ENCODE measurements at places on chromosomes 1 and 21.

GRCh38 chr1:3349161-3349967 is 105.1 kb upstream of the ARHGEF16 start:
- no peak for DNase-seq

- DNase-seq = no peak
Observed at GRCh38 chr1:42936309-42937078, 22.2 kb downstream of the SLC2A1 start.

DNA sequence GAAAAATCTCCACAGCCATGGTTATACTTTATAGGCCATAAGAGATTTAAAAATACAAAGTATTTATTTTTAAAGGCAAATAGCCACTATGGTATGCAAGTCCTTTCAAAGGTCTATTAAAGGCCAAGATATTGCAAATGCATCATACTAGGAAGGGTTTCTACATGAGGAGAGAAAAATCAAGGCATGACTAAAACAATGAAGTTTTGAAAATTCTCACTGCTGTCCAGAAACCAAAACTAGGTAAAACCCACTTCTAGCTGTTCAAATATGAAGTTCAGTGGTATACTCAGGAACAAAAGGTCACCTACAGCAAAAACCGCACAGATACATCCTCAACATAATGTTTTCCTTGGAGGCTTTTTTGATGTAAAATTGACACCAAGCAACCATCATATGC is 75.0 kb downstream of the EPS15 start:
- no peak for DNase-seq

GRCh38 chr1:210239349-210240111 is 6.9 kb downstream of the SERTAD4 start:
- no peak for DNase-seq

- no peak for DNase-seq
Observed at GRCh38 chr1:7667159-7667558, 103.9 kb upstream of the VAMP3 start.

DNA sequence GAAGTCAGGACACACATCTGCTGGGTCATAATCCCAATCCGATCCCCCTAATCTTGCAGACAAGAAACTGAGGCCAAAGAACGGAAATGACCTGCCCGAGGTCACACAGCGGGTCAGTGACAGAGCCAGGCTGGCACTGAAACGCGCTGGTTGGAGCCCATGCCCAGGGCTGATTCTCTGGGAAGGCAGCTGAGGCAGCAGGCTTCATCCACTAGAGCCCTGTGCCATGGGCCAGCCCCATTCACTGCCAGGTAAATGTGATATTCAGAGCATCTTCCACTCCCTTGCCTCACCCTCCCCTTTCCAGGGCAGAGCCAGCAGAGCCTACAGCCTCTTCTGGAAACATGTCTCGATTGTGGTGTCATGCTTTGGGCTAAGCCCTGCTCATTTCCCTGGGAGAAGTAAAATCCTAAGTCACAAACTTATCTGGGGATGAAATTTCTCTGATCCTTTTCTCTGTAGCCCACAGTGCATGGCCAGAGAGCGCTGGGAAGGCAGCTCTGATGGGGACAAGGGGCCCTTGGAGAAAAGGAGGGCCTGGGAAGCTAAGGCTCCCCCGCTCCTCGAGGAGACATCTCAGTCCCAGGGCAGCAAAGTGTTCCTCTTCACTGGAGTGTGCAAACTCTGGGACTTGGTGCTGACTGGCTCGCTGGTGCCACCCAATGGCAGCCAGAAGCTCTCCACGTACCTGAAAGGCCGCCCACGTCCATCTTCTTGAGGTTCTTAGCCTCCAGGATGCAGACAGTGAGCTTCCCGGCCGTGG is 110.4 kb downstream of the SYT2 start:
- no peak for DNase-seq

- DNase-seq = no peak
Observed at GRCh38 chr1:43366601-43367025, 1.2 kb downstream of the ELOVL1 start.

DNA sequence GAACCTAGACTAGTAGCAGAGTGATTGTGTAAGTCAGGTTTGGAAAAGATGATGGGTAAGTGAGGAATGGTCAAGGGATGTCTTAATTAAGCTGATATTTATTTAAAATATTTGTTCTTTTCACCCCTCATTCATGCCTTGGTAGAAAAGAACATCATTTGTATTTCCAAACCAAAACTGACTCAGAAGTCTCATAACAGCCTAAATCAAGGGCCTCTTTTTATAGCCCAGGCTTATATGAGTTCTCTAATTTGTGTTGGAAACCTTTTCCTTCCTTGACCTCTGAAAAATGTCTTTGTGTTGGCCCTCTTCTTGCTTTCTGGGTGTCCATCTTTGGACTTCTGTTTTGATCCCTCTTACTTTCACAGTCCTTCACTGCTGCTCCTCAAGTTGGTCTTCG is 1428.2 kb downstream of the MRPL39 start:
- DNase-seq = no peak

GRCh38 chr1:16421201-16421600 is 16.0 kb downstream of the SPATA21 start:
- DNase-seq = no peak

DNA sequence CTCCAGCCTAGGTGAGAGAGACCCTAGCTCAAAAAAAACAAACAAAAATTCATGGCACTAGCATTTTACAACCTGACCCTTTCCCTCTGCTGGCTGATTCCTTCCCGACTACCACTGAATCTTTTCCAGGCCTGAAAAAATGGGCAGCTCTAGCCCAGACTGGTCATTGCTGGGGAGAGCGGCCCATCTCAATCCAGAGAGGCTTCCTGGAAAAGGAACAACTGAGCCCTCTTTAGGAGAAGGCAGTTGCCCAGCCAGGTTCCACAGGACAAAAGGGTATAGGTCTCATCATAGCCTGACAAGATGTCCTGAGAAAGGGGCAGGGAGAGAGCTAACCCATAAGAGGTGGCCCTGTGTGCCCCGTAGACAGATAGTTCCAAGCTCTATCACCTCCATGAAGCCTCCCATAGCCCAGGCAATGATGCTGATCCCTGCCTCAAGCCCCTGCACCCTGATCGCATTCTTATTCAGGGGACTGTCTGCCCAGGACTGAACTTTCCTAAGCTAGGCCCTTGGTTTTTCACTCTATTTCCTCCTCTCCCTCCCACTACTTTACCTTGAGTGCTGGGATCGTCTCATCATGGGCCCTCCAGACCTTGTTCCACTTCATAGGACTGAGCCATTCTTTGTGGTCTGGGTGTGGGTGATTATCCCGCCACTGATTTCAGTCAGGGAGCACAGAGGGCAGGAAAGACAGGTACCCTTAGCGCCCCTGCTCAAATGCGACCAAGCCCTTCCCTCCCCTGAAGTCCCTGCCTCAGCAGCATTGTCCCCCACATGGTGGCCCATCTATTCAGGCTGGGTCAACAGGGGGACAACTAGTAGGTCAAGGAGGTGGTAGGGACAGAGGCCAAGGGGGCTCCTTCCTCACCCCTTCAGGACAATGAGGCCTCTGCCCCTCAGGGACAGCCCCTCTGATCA is 18.2 kb downstream of the RHBG start:
- DNase-seq = no peak

GRCh38 chr1:17309426-17310067 is 1.6 kb downstream of the PADI4 start:
- DNase-seq = no peak

- no peak for DNase-seq
Observed at GRCh38 chr1:55898181-55898580, 681.2 kb downstream of the PLPP3 start.

DNA sequence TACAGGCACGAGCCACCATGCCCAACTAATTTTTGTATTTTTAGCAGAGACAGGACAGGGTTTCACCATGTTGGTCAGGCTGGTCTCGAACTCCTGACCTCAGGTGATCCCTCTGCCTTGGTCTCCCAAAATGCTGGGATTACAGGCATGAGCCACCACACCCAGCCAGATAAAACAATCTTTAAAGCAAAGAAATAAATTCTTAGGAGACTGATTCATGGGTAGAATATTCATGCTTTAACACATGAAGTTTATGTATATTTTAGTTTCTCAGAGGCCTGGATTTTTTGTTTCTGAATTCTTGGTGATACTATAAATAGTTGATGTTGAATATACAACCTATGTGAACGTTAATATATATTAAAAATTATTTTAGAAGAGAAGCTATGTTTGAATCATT is 127.4 kb upstream of the KIAA1614 start:
- no peak for DNase-seq

- DNase-seq = no peak
Observed at GRCh38 chr21:33552999-33553598, 10.3 kb downstream of the SON start.

DNA sequence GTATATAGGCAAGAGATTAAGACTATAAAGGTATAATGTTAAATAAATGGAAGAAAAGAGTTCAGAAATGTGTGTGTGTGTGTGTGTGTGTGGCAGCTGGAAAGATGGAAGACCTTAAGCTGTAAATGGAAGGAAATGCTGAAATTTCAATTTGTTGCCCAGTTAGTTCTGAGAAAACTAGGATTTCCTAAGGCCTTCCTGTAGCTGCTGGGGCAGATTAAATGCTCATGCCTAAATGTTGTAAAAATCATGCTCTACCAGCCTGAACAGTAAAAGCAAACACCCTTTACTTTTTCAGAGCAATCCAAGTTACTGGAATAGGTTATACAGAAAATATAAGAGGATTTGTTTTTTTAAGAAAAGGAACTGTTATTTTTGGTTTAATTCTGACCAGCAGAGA is 8.3 kb downstream of the ADCY10 start:
- no peak for DNase-seq

GRCh38 chr1:36494971-36495370 is 12.3 kb upstream of the CSF3R start:
- DNase-seq = no peak

GRCh38 chr1:186183219-186183618 is 191.8 kb downstream of the TPR start:
- DNase-seq = no peak

DNA sequence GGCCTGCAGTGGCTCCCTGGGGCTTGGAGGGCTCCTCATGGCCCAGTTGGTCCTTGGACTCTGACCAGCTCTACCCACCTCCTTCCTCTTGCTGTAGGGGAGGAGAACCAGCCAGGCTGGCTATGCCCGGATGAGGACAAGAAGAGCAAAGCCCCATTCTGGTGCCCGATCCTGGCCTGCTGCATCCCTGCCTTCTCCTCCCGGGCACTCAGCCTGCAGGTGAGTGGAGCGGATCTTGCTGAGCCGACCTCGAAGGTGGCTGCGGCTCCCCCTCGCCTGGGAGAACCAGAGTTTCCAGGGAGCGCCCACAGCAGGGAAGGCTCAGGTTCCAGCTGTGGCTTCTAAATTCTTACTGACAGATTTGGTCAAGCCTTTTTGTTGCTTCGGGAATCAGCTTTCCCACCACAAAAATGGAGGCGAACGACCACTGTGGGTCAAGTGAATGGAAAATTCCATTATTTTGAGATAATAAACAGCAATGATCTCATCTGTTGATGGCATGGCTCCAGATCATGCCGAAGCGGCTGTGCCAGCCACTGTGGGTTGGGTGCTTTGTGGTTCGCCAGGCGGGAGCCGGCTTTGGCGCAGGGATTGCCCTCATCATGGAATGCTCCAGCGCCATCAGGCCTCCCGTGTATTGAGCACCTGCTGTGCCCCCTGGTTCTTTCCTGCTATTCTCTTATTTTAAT is 106.5 kb upstream of the ACTL8 start:
- DNase-seq = no peak

GRCh38 chr1:26838474-26839338 is 12.2 kb downstream of the ZDHHC18 start:
- no peak for DNase-seq

DNA sequence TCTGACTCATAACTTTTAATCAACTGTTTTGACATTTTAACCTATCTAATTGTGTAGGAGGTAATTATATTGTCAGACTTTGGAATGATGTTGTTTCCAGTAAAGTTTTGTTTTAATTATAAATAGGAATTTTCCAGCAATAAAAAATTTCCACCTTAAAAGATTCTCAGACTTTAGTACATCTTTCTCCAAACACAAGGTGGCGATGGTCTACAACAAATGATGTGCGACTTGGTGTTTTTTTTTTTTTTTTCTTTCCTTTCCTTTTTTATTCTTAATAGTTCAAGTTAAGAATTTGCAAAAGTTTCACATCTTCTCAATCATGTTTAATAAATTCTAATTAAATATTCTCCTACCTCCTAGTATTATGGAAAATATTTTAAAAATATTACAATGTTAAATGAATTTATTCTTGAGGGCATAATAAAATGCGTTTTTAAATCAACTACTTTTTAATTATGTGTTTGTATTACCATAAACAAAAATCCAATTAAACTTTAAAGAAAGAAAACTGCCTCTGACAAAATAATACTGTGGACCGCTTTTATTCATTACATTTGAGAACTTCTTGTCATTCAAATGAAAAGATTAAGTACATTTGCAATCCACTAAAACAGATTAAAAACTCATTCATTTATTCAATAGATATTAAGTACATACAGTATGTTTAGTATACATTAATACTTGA is 4.4 kb upstream of the ADAMTS1 start:
- DNase-seq = no peak

DNA sequence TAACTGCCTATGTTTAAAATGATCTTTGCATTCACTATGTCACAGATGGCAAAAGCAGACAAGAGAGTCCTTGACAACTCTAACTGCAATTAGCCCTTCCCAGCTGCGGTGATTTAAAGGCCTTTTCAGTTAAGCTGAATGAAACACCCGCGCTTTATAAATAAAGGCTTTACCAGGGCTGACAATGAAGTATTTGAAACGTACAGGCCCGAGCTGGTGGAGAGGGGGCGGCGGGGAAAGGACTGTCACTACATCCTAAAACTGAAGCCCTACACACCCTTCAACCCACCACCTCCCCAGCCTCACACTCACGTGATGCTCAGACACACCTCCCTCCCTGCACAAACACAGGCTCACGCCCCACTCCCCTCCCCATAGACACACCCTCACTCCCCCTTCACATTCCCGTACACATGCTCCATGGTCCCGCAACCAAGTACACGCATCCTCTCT is 45.5 kb downstream of the GRIK3 start:
- no peak for DNase-seq

- no peak for DNase-seq
Observed at GRCh38 chr1:181545395-181545794, 62.1 kb downstream of the CACNA1E start.

GRCh38 chr1:104760017-104760416 is 1010.3 kb downstream of the AMY1C start:
- no peak for DNase-seq

- DNase-seq = no peak
Observed at GRCh38 chr1:170705981-170706380, 42.0 kb downstream of the PRRX1 start.

DNA sequence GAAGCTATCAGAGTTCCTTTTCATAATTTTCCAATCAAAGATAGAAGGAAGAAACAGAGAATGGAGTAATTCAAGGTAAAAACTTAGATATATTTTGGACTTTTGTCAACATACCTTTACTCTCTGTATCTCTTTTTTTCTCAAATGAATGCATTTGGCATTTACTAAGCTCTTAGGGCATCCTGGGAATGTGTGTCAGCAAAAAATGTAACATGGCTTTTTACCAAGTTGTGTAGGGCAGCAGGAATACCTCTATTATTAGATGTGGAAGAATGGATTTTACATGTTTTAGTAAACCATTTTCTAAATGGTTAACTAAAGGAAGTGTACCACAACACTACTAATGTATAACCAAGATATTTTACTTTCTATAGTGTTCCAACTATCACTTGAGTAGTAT is 4.2 kb upstream of the COL11A1 start:
- no peak for DNase-seq

- no peak for DNase-seq
Observed at GRCh38 chr21:44887807-44888580, 14.5 kb upstream of the PTTG1IP start.
